ENCODE measurements at places on chromosomes 2 and 18.
A peak's percentile ranks its signal among the peaks of the same experiment; 100 is the strongest.

DNA sequence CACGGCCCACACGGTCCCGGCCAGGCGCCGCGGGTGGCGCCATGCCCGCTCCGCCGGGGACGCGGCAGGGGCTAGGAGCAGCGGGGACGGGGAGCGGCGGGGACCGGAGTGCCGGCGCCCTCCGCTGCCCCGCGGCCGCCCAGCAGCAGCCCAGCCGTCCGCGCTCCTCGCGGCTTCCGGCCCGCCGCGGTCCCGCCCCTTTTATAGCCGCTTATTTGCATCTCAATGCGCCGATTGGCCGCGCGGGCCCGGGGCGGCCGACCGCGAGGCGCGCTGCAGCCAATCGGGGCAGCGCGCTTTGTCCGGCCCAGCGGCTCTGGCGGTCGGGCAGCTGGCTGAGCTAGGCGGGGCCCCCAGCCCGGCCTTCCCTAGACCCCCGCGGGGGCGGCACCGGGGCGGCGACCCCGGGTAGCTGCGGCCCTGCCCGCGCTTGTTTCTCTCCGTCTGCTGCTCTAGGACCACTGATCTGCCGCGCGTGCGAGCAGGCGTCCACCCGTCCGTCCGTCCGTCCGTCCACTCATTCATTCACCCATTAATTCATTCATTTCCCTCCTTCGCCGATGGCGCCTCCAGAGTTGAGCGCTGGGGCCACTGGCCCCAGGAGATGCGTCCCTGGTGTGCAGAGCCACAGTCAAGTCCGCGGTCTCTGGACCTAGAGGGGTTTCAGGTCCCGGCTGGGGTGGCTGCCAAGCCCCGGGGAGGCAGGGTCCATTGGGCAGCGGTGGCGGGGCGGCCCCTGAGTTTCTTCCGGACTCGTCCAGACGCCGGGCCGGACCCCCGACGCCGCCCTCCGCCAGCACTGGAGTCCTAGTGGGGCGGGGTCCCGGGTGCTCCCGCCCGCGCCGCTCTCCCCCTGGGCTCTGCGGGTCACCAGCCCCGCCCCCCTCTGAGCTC lies at the start of gene HES6:
TSS of gene HES6 (minus strand) at position 176 of the 894 bp plus-strand sequence. CDS start at position 43, 133 bp downstream.
- DNase-seq: peak; percentile 36

GRCh38 chr2:127359520-127359919 lies 28.3 kb downstream of the MAP3K2 start:
- no peak for DNase-seq

- no peak for DNase-seq
These were observed 13.6 kb upstream of the THADA start for GRCh38 chr2:43609290-43609918.

DNA sequence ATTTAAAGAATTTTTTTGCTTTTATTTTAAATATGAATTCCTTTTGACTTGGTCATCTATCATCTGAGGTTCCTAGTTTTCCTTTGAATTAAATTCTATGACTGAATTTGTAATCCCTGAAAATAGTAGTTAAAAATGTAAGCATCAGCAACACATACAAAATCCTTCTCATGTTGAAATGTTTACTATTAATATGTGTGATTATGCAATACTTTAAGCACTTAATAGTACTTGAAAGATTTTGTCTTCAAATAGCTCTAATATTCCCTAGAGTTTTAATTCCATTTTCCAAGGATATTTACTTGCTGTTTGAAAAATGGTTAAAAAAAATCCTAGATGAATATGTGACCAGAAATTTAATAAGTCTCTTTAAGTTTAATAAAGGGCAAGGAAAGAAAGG lies 26.6 kb upstream of the SPATS2L start:
- DNase-seq: no peak

DNA sequence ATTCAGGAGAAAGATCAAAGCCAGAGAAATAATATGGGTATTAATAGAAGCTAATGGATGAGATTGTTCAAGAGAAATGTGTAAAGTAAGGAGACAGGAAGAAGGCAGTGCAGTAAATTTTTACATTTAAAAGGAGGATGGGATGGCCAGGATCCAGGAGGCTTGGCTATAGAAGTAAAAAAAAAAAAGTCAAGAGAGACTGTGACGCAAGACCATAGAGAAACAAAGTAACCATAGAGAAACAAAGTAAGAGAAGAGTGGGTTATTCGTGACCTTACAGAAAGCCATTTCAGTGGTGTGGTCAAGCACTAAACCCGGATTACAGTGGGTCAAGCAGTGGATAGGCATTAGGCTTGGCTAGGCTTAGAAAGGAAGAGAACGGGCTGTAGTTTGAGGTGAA lies 10.5 kb upstream of the FAM171B start:
- DNase-seq: no peak

- DNase-seq: no peak
These were observed 1217.0 kb upstream of the ZEB2 start for GRCh38 chr2:145736871-145737270.

- DNase-seq: no peak
These were observed 127.6 kb upstream of the TWIST2 start for GRCh38 chr2:238720232-238720672.

DNA sequence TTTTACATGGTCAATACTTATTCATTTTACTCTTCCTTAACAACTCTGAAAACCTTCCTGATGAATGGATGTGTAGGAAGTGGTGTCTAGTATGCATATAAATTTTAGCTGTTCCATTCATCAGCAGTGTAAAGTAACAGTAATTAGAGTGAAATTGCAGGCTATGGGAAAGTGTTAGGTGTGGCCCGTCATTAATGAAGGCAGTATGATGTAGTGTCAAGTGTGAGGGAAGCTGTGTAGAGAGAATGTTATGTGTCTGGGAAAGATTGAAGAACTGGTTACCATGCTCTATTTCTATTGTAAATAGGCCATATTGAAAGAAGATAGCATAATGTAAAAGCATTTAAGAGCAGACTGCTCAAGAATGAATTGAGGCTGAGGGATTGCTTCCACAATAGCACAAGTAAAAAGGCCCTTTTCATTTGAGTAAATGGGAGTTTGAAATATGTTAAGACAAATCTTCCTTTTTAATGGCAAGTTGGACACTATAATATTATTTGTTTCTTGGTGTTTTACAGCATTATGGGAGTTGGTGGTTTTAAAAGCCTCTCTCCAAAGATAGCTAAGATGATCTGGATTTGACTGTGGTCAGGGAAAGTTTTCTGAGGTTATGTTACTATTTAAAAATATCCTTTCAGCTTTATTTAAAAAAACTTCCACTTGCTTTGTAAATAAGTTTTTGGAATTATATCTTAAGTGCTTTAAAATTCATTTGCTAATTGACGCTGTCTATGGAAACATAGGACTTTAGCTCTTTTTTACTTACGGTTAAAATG lies 401.0 kb upstream of the ZEB2 start:
- DNase-seq: no peak

GRCh38 chr2:170201275-170201674 lies 23.3 kb downstream of the MYO3B start:
- DNase-seq: no peak

DNA sequence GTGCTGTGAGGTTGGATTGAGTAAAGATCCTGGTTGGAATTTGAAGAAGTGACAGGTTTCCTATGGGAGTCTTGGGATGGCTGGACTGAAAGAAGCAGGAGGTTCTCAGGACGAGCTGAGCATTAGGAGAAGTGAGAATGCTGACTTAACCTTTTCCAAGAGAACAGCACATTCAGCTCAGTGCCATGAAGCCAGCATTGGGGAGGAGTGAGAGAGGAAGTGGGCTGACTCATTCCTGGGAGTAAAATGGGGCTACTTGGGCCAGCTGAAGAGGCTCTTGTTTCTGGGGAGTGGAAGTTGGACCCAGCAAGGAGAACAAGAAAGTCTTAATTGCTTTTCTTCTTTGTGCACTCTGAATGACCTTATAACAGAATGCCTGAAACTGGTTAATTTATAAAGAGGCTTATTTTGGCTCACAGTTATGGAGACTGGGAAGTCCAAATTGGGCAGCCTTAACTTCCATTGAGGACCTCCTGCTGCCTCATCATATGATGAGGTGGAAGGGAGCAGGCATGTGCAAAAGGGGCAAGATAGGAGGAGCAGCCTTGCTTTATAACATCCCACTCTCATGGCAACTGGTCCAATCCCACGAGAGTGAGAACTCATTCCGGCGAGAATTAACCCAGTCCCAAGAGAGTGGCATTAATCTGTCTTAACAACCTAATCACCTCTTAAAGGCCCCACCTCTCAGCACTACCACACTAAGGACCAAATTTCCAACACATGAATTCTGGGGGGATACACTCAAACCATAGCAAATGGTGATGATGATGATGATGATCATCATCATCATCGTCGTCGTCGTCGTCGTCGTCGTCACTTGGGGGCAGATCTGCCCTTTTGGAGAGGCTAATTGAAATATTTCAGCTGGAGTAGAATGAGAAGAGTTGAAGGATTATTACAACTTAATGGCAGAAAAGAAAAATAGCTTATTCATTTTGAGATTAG lies 26.1 kb downstream of the DGUOK start:
- DNase-seq: no peak

GRCh38 chr2:173940208-173941020 lies 24.8 kb downstream of the SP3 start:
- no peak for DNase-seq

DNA sequence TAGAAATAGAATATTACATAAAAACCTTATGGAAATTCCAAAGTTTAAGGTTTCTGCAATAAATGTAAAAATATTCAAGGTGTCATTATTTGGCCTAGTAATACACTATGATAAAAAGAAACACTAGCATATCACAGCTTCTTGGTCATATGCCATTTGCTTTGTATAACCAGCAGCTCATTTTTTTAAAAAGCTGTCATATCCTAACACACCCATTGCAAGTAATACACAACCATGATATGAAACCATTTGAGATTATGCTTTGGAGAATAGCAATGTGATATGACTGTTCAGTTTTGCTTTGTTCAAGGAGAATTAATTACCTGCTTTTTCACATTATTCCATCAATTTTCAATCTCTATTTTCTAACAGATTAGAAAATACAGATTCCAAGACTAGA lies 149.0 kb downstream of the IKZF2 start:
- no peak for DNase-seq

GRCh38 chr2:236857246-236857645 lies 228.4 kb upstream of the COPS8 start:
- DNase-seq: no peak

GRCh38 chr2:72103161-72103560 lies 44.5 kb downstream of the CYP26B1 start:
- no peak for DNase-seq

DNA sequence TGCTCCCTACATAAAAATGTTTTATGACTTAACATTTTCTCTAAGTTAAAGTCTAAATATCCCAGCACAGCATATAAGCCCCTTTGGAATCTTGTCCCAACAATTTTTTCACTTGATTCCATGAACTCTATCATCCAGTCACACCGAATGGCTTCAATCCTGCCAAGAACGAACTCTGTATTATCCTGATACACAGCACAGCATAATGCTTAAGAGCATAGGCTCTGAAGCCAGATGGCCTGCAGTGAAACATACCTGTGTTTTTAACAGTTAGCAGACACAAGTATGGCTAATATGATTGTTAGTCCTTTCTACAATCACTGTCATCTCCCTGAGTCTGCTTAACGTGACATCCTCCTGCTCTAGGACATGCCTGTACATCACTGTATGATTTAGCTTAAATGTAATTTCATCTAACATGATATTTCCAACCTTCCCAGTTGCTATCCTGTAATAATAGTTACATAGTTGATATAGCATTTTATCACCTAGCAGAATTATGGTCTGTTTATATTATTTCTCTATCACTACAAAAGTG lies 669.5 kb downstream of the ERBB4 start:
- DNase-seq: no peak

DNA sequence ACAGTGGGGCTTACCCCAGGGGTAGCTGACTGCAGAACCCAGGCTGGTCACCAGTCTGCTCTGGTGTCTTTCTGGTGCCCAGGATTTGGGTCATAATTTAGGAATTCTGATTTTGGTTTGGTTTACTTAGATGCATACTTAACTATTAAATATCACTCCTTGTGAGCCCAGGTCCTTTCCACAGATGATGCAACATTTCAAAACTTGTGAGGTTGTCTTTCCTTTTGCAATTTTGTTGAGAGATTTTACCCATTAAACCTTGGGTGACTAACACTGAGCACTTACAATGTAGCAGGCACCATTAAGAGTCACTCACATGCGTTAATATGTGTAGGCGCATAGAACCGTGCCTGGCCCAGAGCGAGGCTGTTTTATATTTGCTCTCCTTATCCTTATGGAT lies 61.8 kb upstream of the RPL31 start:
- no peak for DNase-seq

- DNase-seq: no peak
These were observed 135.8 kb downstream of the CELF4 start for GRCh38 chr18:37429791-37430190.

DNA sequence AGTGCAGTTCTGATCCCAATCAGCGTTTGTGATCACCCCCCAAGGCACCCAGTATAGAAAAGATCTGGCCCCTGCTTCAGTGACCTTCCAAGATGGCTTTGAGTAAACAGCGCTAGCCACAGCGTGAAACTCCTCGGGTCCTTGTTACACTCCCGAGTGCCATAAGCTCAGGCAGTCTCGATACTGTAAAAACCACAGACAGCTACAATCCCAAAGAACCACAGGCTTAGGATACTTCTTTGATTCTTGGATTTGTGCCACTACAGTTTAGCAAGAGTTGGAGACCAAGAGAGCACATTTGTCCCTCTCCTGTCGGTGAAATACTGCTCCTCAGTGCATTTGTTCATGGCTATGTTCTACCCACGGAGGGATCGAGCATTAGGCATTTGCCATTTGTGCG lies 352.5 kb upstream of the ZNF521 start:
- DNase-seq: no peak

- DNase-seq: no peak
These were observed 198.1 kb downstream of the VAPA start for GRCh38 chr18:10111944-10112343.

GRCh38 chr2:146414456-146414855 lies 1430.4 kb upstream of the ACVR2A start:
- no peak for DNase-seq

DNA sequence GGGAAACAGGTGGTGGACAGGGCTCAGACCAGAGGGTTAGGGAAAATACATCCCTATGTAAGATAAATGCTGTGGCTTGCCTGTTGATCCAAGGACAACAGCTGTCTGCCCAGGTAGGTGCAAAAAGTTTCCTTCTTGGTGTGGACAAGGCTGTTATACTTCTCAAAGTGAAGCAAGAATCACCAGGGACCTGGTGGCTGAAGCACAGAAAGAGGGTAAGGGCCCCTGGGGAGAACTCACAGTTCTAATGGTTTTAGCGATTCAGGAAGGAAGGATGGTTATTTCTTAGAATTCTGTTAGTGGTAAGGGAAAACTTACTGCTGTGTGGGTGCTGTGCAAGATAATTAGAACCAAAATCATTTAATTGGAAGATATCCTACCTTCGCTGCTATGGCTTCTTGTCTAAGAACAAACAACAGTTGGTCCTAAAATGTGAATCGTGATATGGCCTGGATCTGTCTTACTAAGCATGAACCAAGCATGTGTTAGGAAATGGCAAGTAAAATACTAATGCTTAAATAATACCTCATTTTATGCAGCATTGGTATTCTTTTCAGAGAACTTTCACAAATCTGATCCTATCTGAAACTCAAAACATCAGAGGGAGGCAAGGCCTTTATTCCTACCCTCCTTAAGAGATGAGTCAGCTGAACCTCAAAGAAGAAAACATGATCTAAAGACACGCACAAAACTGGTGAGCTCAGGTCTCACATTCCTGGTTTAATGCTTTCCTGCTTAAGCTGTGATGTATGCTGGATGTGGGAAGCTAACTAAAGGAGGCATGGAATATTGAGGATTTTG lies 159.2 kb upstream of the THUMPD2 start:
- DNase-seq: no peak
